ENCODE measurements at places on chromosomes 1 and 21.

DNA sequence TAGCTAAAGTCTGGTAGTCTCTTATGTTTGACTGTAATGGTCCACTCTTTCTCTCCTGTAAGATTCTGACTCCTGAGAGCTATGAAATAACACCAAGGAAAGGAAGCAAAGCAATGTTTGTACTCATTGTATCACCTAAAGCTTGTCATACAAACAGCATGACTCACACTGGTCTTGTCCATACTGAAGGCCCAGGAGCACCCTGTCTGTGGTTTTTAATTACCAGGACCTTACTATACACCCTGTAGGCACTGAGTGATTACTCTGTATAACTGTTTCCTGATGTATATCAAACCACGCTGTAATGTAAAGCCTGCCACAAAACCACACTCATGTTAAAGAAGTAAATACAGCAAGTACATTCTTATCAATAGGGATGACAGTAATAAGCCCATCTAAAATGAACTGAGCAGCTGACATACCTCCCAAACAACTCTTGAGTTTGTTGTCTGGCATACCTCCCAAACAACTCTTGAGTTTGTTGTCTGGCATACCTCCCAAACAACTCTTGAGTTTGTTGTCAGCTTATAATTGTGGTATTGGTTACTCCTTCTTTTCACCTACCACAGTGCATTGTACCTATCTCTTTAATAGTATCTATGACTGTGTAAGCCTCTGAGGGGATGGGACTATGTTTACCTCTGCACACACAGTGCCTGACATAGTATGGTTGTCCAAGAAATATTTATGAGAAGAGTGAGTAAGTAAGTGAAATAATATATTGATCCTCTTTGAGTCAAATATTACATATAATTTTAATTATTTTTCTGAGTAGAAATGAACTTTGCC is 11.6 kb upstream of the TNFSF18 start:
- DNase-seq: no peak

DNA sequence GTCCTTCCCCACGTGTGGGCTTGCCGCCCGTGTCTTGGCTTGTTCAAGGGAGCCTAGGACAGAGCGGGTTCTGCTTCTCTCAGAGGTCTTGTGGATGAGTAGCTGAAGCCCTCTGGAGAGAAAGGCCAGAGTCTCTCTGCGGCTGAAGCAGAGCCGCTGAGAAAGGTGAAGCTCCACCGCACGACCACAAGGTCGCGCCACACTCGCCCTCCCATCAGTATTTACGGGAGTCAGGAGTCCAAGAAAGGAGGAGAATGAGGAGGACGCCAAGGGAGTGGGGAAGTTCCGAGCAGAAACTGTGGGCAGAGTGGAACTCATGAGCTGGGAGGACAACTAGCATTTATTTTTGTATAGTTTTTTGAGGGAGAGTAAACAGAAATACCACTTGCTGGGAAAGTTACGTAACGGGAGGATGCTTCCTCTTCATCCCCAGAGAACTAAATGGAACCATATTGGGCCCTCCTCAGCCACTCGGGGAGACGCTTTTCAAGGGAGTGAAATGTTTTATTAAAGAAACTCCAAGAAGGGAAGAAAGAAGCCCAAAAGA is 51.6 kb upstream of the HAO2 start:
- no peak for DNase-seq

DNA sequence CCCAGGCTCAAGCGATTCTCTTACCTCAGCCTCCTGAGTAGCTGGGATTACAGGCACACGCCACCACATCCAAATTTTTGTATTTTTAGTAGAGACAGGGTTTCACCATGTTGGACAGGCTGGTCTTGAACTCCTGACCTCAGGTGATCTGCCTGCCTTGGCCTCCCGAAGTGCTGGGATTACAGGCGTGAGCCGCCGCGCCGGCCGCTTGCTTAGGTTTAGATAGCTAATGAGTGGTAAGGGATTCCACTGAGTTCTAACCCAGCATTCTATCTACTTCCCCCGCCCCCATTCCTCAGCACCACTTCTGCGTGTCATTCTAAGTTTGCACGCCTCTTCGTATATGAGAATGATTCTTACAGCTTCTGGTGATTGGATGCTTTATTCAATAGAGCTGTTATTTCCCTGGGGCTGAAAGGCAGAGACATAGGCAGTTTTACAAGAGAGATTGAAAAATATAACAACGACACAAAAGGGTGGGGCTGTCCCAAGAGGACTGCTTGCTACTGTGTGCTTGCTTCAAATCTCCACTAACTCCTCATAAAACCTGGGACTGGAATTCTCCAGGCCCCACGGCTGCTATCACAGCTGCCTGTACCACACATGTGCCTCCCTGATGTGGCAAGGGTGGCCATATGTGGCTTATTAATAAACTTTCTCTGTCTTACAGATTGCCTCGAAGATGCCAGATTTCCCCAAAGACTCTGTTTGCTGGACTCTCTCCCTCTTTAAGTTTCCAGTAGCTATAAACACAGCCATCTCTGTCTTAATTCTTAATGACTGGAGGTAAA is 23.7 kb upstream of the GREM2 start:
- no peak for DNase-seq

DNA sequence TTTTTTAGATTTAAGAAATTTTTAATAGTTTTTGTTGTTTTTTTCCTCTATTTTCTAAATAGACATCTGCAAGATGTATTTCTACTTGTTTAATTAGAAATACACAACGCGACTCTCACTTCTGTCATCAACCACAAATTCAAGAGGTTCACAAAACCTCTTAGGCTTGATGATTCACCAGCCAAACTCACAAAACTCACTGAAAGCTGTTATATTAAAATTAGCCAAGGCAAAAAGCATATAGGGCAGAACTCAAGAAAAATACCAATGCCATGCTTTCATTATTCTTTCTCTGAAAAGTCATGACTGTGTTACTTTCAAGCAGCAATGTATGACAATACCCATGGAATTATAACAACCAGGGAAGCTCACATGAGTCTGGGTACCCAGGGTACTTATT is 487.0 kb upstream of the RGS18 start:
- no peak for DNase-seq

GRCh38 chr1:212614453-212615200 is 6.1 kb downstream of the ATF3 start:
- DNase-seq: no peak

DNA sequence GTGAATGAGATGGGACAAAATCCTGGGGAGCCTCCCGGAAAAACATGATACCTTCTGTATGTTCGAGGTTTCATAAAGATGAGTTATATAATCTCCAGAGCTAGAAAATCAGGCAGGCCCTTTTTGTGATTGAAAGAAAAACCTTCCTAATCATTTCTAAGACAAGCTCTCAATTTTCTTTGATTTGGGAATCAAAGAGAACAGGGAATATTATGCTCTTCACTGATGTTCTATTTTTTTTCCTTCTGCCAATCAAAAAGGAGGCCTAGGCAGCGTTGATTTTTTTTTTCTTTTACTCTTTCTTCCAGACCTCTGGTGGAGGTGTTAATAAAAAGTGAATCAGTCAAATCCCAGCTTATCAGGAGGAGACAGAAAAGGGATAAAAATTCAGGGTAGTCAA is 34.5 kb downstream of the DIRAS3 start:
- DNase-seq: no peak

DNA sequence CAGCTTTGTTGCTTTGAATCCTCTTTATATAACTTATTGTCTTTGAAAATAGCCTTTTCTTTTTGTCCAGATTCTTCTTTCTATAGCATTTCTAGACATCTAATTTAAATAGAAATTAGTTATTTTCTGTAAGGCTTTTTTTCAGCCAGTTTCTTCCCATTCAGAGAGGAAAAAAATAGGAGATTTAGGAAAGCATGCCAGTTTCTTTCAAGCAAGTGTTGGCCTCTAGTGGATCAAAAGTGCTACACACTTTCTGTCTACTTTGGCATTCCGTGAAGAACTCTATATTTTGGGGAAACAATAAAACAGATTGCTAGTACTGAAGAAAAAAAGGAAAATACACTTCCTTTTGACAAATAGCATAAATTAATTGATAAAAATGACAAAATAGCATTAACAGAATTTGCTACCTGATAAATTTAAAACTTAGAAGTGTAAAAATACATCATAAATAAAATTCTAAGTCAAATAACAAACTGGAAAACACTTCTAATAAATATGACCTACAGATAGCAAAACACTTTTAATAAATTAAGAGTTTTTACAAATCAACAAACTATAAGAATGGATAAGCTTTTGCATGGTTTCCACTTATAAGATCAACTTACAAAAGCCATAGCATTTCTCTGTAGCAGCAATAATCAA is 13.1 kb upstream of the EXO1 start:
- no peak for DNase-seq

- no peak for DNase-seq
These were observed 250.4 kb downstream of the PTBP2 start for GRCh38 chr1:96971849-96972602.

DNA sequence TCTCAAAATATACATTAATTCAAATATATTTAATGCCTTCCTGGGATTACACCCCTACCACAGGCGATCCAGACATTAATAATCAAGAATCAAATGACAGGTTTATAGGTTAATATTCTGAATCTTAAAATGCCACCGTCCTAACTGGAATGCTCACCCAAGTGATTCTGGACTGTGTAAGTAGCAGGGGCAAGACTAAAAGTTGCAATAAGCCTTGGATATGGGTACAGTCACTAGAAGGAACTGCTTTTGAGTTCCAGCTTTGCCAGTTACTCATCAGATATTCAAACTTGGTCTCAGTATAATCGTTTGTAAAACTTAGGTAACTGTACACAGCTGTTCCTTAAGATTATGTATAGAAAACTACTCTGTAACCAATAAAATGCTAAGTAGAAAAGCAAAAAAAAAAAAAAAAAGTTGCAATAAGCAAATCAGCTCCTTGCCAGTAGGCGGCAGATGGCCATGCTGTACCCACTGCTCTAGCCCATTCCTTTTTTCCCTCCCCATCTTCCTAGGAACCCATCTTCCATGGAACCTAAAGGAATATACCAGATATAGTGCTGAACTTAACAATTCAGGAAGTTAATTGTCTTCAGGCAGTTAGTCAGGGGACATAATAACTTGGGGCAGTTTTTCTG is 10.5 kb downstream of the RO60 start:
- DNase-seq: no peak

- no peak for DNase-seq
These were observed 380.0 kb downstream of the DSCAM start for GRCh38 chr21:40466893-40467483.

GRCh38 chr1:33161061-33161681 is 20.7 kb downstream of the TRIM62 start:
- DNase-seq: no peak

- no peak for DNase-seq
These were observed 104.4 kb downstream of the PTPN14 start for GRCh38 chr1:214446772-214447556.

DNA sequence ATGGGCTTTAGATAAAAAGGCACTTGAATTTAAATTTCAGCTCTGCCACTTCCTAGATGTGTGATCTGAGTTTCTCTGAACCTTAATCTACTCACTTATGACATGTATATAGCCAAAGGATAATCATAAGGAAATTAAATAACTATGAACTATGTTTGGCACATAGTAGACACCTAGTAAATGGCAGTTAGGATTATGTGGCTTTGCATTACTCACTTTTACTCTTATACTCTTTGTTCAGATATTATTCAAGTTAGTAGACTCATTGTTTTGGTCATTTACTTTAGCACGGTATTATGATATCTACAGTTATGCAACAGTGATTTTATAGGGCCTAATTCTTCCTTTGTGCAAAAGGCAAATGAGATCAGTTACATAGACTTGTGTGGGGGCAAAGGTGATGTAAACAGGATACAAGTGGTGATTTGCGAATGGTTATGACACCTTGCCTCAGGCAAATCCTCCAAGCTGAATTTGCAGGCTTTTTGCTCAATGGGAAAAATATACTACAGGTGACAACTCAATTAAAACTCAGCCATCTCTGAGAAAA is 297.2 kb upstream of the PBX1 start:
- no peak for DNase-seq

- no peak for DNase-seq
These were observed 5.6 kb downstream of the USP25 start for GRCh38 chr21:15735409-15735808.

GRCh38 chr1:243756529-243756928 is 93.5 kb downstream of the AKT3 start:
- no peak for DNase-seq

GRCh38 chr1:8937701-8938100 is 8.0 kb upstream of the CA6 start:
- DNase-seq: no peak

DNA sequence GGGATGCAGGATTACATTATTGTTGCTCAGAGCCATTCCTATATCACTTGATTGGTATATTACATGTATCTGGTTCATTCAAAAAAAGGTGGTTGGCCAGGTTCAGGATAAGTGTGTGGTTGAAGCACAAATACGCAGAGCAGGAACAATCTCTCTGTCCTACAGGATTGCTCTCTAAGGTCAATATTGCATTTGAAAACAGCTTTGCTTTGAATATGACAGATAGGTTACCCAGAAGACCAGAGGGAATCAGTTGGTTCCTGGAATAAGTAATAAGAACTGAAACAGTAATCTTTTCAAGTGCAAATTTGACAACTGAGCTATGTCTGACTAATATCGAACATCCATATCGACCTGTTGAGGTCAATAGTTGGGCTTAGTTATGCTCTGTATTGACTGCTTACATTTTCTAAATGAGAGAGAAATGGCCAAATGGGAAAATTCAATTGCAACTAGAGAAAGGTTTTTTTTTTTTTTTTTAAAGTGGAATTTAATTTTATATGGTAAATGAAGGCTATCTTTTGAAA is 176.8 kb downstream of the ATP6V1G3 start:
- DNase-seq: no peak

GRCh38 chr1:55820501-55820900 is 605.3 kb upstream of the USP24 start:
- no peak for DNase-seq

All from cortex of kidney (tissue), 1 donor.